H1 (cell line): ENCODE measurements at places on chromosomes 7 and 10. TPM values are rescaled to one million over a fixed set of nuclear protein-coding genes. Genes with fewer than 3 reads are reported as not detected.

NANOS1 gene
- 3.1 and 5.4 TPM in 2 replicates for total RNA-seq

CYP2E1 gene
- not detected in 2 replicates for total RNA-seq

CYP2W1 gene
- total RNA-seq = not detected in 2 replicates

RSPH10B gene
- total RNA-seq = 0.17 and 0.45 TPM in 2 replicates

SPDYE1 gene
- not detected in 2 replicates for total RNA-seq

GPR26 gene
- total RNA-seq = 0.09 and 0.10 TPM in 2 replicates

ZNF32 gene
- 21.7 and 22.5 TPM in 2 replicates for total RNA-seq

DNA sequence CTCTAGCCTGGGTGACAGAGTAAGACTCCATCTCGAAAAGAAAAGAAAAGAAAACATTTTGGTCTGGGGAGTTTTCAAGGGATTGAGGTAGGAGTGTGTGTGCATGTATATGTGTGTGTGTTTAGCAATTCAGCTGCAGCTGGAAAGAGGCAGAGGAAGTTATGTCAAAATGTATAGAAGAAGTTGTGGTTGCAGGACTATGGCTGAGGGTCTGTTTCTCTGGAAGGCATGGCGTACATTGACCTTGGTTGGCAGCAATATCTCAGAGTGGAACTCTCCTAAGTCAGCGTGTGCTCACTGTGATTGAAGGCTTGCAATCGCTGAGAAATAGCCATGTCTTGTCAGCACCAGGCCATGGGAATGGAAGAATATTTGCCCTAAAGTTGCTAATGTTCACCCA lies 28.6 kb upstream of the RHBDD2 start:
- DNase-seq = no peak

GRCh38 chr7:7562736-7563135 lies 3.9 kb upstream of the MIOS start:
- no peak for DNase-seq

- DNase-seq = no peak
Measured at GRCh38 chr10:15805395-15806058, 54.8 kb downstream of the MINDY3 start.

GRCh38 chr7:7563813-7564212 lies 2.9 kb upstream of the MIOS start:
- DNase-seq = no peak

DNA sequence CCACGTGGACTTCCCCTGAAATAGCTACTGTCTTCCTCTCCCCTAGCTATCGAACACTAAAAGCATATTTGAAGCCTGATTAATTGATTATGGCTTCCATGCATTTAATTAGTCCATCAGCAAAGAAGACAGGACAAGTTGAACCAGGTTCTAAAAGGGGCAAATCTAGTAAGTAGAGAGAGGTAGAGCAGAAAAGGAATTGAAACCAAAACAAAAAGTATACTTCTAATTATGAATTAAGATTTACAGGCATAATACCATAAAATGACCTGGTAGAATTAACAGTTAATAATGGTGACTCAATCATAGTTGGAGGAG lies 393 bp upstream of the DNAJC1 start:
- no peak for DNase-seq

DNA sequence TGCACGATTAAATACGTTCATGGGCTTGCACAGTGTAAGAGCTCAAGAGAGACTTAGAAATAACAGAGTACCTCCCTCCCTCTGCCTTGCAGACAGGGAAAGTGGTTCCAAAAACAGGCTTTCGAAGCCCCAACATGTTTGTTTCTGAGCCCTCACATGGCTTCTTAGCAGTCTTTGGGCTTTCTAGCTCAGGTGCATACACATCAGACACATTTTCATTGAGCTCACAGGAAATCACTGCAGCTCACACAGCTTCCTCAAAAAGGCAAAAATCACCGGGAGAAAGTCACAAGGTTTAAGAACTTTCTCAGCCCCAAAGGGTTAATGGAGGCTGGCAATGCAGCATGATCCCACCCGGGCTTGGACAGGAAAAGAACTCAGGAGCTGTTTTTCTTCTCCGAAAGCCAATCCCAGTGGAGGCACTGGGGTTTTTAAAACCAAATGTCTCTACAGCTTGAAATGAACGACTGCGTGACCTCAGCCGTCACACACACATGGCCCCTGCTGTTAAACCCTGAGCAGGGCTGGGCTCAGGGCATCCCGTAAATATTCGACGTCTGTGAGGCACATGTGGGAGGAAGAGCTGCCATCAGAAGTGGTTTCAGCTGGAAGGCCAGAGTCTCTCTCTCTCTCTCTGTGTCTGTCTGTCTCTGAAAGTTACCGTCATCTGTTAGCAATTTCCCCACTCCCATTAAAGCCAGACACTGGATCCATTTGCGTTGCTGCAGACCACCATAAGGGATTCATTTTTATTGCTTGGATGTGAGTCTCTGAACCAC lies 69.7 kb downstream of the CALML3 start:
- DNase-seq = no peak

DNA sequence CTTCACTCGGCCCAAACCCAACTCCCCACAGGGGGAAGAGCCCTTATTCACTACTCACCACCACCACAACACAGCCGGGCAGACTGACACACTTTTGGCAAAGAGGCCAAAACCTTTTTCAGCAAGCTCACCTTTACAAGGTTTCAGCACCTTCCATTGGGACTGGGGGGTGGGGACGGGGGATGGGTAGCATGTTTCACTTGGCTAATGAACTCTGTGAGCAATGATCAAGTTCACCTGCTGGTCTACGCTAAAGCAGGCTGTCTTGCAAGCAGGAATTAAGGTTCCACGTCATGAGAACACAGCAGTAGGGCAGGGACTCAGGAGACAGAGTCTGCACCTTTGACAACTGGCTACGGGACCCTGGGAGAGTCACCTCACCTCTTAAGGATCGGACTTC lies 7.0 kb downstream of the FAM53B start:
- no peak for DNase-seq

- no peak for DNase-seq
Measured at GRCh38 chr10:1575481-1576244, 161.7 kb downstream of the ADARB2 start.

GRCh38 chr7:42745357-42746059 lies 166.4 kb downstream of the C7orf25 start:
- peak; percentile 85 for DNase-seq

- DNase-seq = no peak
Measured at GRCh38 chr10:83886871-83887270, 252.4 kb upstream of the GHITM start.

- DNase-seq = no peak
Measured at GRCh38 chr7:47812429-47813136, 135.7 kb downstream of the PKD1L1 start.

- DNase-seq = no peak
Measured at GRCh38 chr7:139866047-139866837, 37.2 kb downstream of the TBXAS1 start.

- DNase-seq = no peak
Measured at GRCh38 chr10:102007796-102008195, 48.2 kb downstream of the ARMH3 start.

DNA sequence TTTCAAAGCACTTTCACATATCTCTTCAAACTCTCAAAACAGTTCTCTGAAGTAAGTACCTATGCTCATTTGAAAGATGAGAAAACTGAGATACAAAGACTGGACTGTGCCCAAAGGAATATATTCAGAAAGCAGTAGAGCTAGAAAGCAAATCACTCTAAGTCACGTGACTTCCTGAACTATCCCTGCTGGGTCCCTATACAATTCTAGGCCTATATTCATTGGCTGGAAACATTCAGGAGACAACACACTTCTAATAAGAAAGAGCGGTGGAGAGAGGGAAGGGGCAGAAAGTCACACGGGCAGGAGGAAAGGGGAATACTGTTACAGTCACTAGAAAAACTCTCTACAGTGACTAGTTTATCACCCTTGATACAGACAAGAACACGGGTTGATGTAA lies 140.0 kb downstream of the CHCHD3 start:
- no peak for DNase-seq

GRCh38 chr10:77175631-77176222 lies 461.9 kb downstream of the KCNMA1 start:
- no peak for DNase-seq
